ENCODE measurements at places on chromosomes 2 and 18.

DNA sequence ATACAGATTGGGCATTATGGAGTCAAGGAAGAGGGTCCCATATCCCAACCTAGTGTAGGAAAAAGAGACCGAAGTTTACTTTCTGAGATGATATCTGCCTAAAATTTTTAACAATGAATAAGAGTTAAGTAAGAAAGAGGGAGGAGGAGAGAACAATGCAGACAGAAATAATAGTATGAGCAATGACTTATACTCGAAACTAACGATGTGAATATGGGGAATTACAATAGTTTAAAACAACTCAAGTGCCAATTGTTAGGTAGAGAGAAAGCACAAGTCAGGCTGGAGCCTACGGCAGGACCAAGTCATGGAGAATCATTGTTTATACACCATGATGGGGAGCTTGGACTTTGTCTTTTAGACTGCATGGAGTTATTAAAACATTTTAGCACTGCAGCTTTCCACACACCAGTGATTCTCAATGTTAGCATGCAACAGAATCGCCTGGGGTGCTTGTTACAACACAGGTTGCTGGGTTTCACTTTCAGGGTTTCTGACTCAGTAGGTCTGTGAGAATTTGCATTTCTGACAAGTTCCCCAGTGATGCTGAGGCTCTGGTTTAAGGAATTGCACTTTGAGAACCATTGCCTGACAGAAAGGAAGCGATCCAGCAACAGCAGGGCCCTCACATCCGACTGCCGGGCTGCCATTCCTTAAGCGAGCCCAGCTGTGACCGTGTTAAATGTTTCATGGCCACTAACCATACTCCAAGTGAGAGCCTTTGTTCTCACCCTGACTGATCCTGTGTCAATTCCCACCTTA, 511.2 kb downstream of the DCDC2C start:
- H3K4me1 ChIP-seq: no peaks in the 10 kb centered on the region
- H3K27ac ChIP-seq: no peak overlapping the region
- no peaks in the 10 kb centered on the region for H3K27me3 ChIP-seq
- no peak for DNase-seq
- no peak overlapping the region for H3K4me3 ChIP-seq
- H3K36me3 ChIP-seq: no peaks in the 10 kb centered on the region

- no peaks in the 10 kb centered on the region for H3K4me1 ChIP-seq
- no peak overlapping the region for H3K27ac ChIP-seq
- no peaks in the 10 kb centered on the region for H3K27me3 ChIP-seq
- H3K36me3 ChIP-seq: no peaks in the 10 kb centered on the region
- DNase-seq: no peak
- no peak overlapping the region for H3K4me3 ChIP-seq
Measured at GRCh38 chr18:42564761-42565160, 550.7 kb downstream of the RIT2 start.

DNA sequence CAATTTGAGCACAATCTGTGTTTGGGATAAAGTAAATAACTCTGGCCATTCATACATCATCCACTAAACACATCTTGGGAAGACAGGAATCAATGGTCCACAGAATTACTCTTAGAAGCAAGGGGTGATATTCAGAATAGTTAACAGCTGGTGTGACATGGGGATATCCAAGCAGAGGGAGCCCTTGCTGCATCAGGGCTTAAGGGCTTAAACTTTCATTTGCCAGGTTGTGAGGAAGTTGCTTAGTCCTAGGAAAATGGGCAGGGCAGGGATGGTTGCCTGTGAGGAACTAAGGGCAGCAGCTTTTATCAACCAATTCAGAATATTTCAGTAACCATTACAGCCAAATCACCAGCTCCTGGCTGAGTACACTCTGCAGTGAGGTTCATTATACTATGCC, 2.0 kb upstream of the ITGA6 start:
- H3K27me3 ChIP-seq: no peaks in the 10 kb centered on the region
- no peak overlapping the region for H3K4me3 ChIP-seq
- H3K4me1 ChIP-seq: peaks cover 27% of the 10 kb centered on the region
- no peak overlapping the region for H3K27ac ChIP-seq

DNA sequence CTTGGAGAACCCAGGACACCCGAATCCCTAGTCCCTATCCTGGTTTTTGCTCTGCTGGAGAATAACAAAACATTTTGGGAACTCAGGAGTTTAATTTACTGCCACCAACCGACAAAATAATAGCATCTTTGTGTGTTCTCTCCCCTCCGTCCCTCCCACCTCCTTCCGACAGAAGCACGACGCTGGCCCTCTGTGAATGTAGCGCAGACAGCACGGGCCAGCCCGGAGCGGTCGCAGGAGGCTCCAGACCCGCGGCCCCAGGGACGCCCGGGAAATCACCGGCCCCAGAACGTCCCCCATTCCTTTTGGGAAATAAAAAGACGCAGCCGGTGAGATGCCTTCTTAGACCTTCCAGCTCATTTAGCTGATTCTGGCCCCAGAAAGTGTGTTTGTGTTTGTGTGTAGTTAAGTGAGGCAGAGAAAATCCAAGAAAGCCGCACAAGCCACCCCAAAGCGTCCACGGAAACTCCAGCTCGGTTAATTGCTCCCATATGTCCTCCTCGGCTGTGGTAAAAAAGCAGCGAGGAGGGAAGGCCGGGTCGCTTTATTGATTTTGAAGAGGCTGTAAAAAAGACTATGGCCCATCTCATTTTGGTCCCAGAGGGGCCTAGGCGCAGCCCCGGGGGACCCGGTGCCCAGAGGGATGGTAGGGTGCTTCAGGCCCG, 577 bp upstream of the TANC1 start:
- H3K27ac ChIP-seq: no peak overlapping the region
- H3K36me3 ChIP-seq: no peaks in the 10 kb centered on the region
- no peak for DNase-seq
- peaks cover 3% of the 10 kb centered on the region for H3K27me3 ChIP-seq
- H3K4me3 ChIP-seq: peak overlapping the region; percentile 46
- H3K4me1 ChIP-seq: peaks cover 3% of the 10 kb centered on the region

- no peaks in the 10 kb centered on the region for H3K27me3 ChIP-seq
- H3K4me1 ChIP-seq: no peaks in the 10 kb centered on the region
- no peak overlapping the region for H3K4me3 ChIP-seq
- DNase-seq: no peak
- H3K36me3 ChIP-seq: no peaks in the 10 kb centered on the region
Measured at GRCh38 chr2:23691565-23691964, 235.4 kb downstream of the ATAD2B start.

GRCh38 chr2:147945660-147946059, 74.9 kb downstream of the ORC4 start:
- peaks cover 3% of the 10 kb centered on the region for H3K36me3 ChIP-seq
- DNase-seq: no peak
- no peak overlapping the region for H3K4me3 ChIP-seq
- no peaks in the 10 kb centered on the region for H3K4me1 ChIP-seq

GRCh38 chr2:102668171-102668570, 48.8 kb downstream of the SLC9A2 start:
- no peak for DNase-seq
- no peaks in the 10 kb centered on the region for H3K36me3 ChIP-seq
- no peaks in the 10 kb centered on the region for H3K4me1 ChIP-seq
- no peak overlapping the region for H3K4me3 ChIP-seq
- no peaks in the 10 kb centered on the region for H3K27me3 ChIP-seq

GRCh38 chr2:233321166-233321565, 13.6 kb downstream of the SAG start:
- H3K4me1 ChIP-seq: no peaks in the 10 kb centered on the region
- H3K27me3 ChIP-seq: no peaks in the 10 kb centered on the region
- H3K36me3 ChIP-seq: no peaks in the 10 kb centered on the region
- no peak overlapping the region for H3K4me3 ChIP-seq
- H3K27ac ChIP-seq: no peak overlapping the region

DNA sequence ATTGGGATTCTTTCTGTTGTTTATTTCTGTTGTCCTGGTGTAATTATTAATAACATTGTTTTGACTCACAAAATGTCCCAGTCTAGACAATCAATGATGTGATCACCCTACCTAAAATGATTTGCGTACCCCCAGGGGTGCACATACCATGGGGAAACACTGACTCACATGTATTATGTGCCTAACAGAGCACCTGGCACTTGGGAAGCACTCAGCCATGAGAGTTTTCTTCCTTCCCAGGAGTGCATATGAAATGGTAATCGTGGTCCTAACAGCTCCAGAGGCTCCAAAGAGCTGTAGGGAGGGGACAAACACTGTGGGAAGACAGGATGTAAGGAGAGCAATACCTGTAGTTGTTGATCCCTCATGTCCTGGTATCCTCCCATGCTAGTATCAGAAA, 187.8 kb upstream of the ERBB4 start:
- H3K27me3 ChIP-seq: no peaks in the 10 kb centered on the region
- no peak overlapping the region for H3K4me3 ChIP-seq

GRCh38 chr2:195411219-195411687, 245.8 kb upstream of the SLC39A10 start:
- DNase-seq: no peak
- H3K4me3 ChIP-seq: no peak overlapping the region
- no peaks in the 10 kb centered on the region for H3K36me3 ChIP-seq
- no peak overlapping the region for H3K27ac ChIP-seq
- H3K27me3 ChIP-seq: no peaks in the 10 kb centered on the region
- no peaks in the 10 kb centered on the region for H3K4me1 ChIP-seq

DNA sequence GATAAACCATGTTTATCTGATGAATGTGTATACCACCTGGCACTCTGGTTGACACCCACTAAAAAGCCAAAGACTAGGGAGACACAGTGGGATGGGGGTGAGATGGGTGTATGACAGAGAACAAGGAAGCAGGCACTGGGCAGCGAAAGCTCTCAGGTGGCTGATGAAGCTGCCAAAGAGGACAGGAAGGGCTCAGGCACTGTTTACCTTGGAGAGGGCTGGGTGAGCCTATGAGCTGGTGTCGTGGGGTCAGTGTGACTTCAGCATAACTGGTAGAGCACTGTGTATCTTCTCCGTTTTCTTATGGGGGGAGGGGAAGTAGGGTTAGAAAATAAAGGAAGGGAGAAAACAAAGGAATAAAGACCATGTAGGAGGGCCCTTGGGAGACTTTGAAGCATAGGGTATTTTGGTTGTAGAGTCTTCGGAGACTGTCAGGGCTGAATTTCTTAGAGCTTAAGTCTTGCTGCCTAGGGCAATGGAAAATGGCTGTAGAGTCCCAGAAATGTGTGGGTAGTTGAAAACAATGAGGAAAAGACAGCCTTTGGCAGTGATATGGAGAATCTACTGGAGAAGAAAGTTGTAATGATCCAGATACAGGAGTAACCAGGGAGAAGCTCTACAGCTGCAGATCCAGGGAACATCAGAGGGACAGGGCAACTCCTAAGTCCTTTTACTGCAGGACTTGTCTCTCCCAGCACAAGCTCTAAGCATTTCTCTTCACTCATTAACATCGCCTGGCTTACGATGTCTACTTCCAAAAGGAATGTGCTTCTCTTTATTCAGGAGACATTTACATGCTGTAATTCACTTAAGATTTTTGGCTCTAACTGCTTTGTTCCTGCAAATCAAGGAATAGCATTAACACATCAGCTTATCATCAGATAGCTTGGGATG, 120.0 kb downstream of the AQP4 start:
- no peak for DNase-seq
- H3K4me3 ChIP-seq: no peak overlapping the region
- no peak overlapping the region for H3K27ac ChIP-seq
- H3K36me3 ChIP-seq: no peaks in the 10 kb centered on the region
- H3K4me1 ChIP-seq: no peaks in the 10 kb centered on the region
- no peaks in the 10 kb centered on the region for H3K27me3 ChIP-seq

DNA sequence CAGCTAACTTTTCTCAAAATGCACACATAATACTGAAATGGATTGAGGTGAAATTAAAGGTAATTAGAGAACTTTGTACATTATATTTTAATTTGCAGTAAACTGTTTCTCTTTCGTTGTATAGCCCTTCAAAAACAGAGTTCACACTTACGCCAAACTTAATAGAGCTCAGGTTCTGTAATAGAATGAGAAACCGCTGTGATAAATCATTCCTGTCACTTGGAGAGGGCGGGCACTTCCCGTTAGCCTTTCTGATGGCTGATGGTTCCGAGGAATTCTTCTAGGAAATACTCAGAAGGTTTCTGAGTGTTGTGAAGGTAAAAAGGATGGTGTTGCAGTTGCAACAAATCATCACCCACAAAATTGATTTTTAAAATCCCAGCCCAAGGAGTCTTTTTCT, 155.8 kb upstream of the ALKAL2 start:
- H3K4me1 ChIP-seq: no peaks in the 10 kb centered on the region
- DNase-seq: no peak
- H3K27me3 ChIP-seq: no peaks in the 10 kb centered on the region
